ENCODE measurements at places on chromosomes 6 and 20. TPM values are rescaled to one million over a fixed set of nuclear protein-coding genes. Genes with fewer than 3 reads are reported as not detected.

ZBP1 gene
- 3.0 TPM for total RNA-seq

GRCh38 chr6:148247386-148248063 is 95.1 kb upstream of the SASH1 start:
- H3K36me3 ChIP-seq = no peaks in the 10 kb centered on the region
- no peaks in the 10 kb centered on the region for H3K27me3 ChIP-seq
- peaks cover 11% of the 10 kb centered on the region for H3K4me1 ChIP-seq

DNA sequence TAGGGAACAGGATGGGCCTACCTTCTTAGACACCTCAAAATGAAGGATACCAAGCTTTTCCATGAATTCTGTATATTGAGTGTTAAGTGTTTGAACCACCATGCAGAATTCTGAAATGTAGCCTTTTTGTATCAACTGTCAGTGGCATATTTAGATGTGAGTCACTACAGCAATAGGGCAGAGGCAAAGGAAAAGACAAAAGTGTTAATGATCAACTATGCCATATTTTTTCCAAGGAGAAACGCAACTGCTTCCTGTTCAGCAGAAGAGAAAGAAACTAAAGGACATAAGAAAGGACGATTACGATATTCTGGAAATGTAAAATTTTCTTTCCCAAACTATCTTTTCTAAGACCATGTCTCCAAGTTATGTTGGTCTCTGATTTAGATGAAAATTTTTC is 104.6 kb upstream of the RSPO3 start:
- no peaks in the 10 kb centered on the region for H3K27me3 ChIP-seq
- DNase-seq = no peak
- no peak overlapping the region for H3K4me3 ChIP-seq

DNA sequence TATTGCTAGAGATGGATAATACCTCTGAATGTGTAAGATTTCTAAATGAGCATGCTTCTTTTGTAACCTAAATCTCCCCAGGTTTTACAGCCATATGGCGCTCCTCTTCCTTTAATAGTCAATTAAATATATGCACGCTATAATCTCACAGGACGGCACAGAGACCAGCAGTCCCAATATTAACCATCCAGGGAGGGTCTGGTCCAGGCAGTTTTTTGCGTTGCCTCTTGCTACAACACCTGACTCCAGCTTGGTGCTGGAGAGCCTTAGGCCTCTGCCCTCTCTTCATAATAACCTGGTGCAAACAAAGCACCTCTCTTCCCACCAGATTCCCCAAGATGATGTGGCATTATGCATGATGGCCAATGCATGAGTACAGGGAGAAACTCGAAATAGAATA is 183.4 kb downstream of the LY86 start:
- H3K27me3 ChIP-seq = no peaks in the 10 kb centered on the region
- H3K4me3 ChIP-seq = no peak overlapping the region
- no peaks in the 10 kb centered on the region for H3K36me3 ChIP-seq
- H3K4me1 ChIP-seq = peaks cover 8% of the 10 kb centered on the region
- DNase-seq = no peak

LRRC73 gene
- total RNA-seq = 4.8 TPM

KIAA1586 gene
- 24.8 TPM for total RNA-seq

- H3K36me3 ChIP-seq = no peaks in the 10 kb centered on the region
- no peak overlapping the region for H3K4me3 ChIP-seq
- H3K27ac ChIP-seq = no peak overlapping the region
- DNase-seq = peak; percentile 3
Observed at GRCh38 chr6:135086414-135086764, 31.8 kb upstream of the HBS1L start.

FHL5 gene
- 15.0 TPM for total RNA-seq
